BE2C (cell line): ENCODE measurements at places on chromosomes 12 and 14.
A peak's percentile ranks its signal among the peaks of the same experiment; 100 is the strongest.

DNA sequence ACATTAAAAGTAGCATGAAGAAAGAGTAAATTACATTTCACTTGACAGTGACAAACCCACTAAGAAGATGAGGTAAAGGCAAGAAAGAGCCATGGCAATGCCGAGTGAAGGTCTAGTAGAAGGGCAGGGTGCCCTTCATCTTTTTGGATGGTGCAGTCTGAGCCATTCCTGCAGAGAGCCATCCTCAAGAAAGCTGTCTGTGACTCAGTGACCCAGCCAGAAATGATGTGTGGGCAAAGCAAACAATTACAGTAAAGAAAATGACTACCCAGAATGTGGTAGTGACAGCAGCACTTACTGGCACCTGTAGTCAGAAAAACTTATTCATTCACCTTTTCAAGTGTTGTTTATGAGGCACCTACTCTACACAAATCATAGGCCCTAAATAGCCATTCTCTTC is 281.7 kb downstream of the DUSP6 start:
- DNase-seq, result no peak

DNA sequence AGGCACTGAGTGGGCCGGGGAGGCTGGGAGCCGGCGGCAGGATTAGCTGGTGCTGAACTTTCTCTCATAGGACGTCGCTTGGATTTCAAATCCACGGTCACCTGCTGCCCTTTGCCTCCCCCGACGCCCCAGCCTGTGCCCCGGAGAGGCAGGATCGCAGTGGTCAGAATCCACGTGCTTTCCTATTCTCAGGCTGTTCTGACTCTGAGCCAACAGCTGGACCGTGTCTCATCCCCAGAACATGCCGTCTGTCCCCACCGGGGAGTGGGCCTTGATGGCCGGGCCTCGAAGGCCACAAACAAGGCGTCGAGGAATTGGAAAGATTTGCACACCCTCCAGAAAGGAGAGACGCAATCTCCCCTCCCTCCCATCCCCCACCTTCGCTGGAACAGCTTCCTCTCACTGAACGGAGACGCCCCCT is 18.5 kb upstream of the MLXIP start:
- DNase-seq, result no peak

- no peak for DNase-seq
These were observed 13.6 kb downstream of the IFT81 start for GRCh38 chr12:110137786-110138185.

GRCh38 chr12:28232211-28232928 is 42.1 kb downstream of the CCDC91 start:
- DNase-seq, result no peak

DNA sequence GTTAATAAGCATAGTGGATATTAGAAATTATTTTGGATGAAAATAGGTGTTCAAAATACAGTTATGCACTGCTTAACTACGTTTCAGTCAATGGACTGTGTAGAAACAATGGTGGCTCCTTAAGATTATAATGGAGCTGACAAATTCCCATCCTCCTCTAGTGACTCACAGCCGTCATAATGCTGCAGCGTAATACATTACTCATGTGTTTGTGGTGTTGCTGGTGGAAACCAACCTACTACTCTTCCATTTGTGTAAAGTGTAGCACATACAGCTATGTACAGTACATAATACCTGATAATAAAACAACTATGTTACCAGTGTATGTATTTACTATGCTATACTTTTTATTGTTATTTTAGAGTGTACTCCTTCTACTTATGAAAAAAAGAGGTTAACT is 111.2 kb upstream of the TMCC3 start:
- no peak for DNase-seq

- DNase-seq, result no peak
These were observed 19.6 kb downstream of the CLMN start for GRCh38 chr14:95300002-95300696.

- peak; percentile 78 for DNase-seq
These were observed 7.9 kb upstream of the ITFG2 start for GRCh38 chr12:2804393-2805142.

DNA sequence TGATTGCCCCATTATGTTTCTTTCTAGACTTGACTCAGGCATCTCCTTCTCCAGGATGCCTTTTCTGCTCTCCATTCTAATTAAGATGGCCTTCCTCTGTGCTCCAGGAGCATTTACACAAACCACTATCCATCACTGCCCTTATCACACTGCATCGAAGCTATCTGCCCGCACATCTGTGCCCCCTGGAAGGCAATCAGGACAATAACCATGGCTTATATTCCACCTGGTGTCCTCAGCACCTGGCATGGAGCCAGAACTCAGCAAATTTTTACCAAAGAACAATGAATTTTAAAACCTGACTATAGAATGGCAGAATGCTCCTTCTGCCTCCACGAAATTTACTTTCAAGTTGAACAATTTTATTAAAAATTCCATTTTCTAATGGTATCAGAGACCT is 465.8 kb downstream of the APAF1 start:
- DNase-seq, result no peak

DNA sequence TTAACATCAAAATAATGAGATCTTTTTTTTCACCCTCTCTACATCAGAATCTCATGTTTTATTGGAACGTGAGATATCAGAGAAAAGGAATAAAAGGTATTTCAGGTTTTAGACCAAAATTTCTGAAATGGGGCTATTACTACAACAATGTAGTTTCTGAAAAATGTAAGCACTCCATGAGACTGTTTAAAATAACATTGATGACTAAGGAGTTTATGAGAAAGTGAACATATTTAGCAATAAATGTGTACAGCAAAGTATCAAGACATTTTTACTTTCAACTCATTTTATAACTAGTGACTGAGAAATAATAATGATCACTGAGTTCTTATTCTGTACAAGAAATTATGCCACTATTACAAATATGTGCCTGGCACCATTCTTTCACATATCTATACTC is 39.3 kb upstream of the ABCC9 start:
- DNase-seq, result no peak

DNA sequence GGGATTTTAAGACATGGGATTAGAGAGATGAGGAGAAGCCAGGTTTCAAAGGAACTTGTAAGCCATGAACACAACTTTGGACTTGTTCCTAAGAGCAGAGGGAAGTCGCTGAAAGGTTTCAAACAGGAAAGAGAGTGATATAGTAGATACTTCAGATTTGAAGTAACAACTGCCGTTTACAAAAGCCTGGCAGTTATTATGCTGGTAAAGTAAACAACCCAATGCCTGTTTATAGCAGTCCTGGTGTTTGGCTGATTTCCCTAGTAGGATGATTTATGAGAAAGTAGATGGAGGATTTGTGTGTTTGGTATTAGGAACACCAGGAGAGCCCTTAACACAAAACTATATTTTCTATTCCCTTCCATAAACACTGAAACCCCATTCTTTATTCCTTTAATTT is 285.7 kb downstream of the RMST start:
- no peak for DNase-seq

- DNase-seq, result peak; percentile 65
These were observed 2.7 kb downstream of the TGFB3 start for GRCh38 chr14:75979071-75979571.

DNA sequence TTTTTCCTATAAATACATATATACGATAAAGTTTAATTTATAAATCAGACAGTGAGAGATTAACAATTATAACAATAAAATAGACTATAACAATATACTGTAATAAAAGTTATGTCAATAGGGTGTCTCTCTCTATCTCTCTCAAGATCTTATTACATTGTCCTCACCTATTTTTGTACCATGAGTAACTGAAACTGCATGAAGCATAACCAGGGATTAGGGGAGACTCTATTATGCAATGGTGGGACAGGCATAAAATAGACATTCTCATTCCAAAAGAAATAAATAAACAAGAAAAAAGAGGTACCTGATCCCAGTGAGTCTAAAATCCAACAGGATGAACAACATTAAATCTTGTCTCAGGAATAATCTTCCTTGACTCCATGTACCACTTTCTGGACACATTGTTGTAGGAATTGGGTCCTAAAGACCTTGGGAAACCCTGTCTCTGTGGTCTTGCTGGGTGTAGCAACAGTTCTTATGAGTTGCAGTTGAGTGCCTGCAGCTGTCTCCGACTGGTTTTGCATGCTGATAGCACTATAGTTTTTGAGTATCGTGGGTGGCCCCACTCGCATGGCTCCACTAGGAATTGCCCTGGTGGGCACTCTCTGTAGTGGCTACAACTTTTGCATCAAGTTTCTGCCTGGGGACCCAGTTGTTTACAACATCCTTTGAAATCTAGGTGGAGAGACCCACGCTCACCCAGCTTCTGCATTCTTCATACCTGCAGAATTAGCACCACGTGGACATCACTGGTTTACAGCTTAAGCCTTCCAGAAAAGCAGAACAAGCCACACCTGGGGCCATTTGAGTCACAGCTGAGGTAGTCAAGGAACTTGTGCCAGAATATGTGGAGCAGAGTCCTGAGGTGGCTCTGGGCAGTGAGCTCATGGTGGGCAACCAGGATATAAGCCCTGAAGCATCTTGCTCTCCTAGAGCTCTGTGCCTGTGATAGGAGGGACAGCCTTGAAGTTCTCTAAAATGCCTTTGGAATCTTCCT is 204.7 kb downstream of the KITLG start:
- DNase-seq, result no peak
